NCI-H82 (cell line): ENCODE measurements at places on chromosomes 12 and 14.
A peak's percentile ranks its signal among the peaks of the same experiment; 100 is the strongest.

DNA sequence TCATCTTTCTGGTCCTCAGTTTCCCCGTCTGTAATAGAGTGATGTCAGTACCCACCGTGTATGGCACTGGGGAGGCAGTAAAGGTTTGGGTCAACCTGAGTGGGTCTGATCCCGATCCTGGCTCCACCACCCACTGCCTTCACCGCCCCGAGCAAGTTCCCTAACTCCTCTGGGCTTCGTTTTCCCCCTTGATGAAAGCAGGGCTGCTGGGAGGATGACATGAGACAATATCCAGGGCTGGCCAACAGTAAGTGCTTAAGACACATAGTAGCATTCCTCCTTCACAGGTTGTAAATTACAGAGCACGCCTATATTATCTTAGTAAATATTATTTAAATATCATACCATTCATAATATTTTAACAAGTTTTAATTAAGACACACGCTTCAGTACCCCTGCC, 595 bp downstream of the PLEK2 start:
- DNase-seq: no peak

- DNase-seq: peak; percentile 61
Measured at GRCh38 chr12:8697120-8697475, 693 bp upstream of the RIMKLB start.

DNA sequence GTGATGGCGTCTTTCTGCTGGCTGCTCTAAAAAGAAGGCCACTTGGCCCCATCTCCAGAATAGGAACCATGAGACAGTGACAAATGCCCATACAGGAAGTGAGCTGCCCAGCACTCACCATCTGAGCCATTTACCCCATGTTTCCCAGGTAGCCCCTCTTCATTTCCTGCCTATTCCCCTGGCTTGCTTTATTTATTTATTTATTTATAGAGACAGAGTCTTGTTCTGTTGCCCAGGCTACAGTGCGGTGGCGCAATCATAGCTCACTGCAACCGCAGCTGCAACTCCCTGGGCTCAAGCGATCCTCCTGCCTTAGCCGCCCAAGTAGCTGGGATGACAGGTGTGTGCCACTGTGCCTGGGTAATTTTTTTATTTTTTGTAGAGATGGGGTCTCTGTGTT, 71.2 kb downstream of the RIN3 start:
- DNase-seq: no peak

DNA sequence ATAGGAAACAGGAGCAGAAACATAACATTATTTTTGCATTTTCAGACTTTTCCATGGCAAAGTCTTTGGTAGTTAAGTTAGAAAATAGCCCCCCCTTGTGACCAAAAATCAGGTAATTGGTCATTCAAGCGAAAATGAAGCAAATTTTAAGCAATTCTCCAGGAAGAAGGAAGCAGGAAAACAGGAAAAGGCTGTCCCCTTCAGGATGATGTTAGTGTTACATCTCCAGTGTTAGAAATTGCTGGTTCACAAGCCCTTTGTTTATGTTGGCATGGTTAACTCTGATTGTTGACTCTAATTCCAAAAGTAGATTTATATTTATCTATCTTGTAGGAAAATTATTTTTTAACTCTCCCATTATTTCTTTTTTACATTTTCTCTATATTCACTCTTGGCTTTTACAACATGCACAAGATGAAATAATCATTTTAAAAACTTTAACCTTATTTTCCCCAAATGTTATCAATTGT, 18.8 kb upstream of the GAS2L3 start:
- DNase-seq: peak; percentile 82

GRCh38 chr14:20714593-20715250, 26.2 kb downstream of the ANG start:
- no peak for DNase-seq

DNA sequence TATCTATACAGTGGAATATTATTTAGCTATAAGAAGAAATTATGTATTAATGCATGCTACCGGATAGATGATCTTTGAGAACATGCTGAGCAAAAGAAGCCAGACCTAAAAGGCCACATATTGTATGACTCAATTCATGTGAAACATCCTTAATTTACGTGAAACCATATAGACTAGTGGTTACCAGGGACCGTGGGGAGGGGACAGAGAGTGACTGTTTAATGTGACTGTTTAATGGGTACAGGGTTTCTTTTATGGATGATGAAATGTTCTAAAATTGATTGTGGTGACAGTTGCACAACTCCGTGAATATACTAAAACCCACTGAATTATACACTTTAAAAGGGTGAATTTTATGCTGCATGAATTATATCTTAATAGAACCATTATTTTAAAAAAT, 8.5 kb upstream of the BCL7A start:
- no peak for DNase-seq

DNA sequence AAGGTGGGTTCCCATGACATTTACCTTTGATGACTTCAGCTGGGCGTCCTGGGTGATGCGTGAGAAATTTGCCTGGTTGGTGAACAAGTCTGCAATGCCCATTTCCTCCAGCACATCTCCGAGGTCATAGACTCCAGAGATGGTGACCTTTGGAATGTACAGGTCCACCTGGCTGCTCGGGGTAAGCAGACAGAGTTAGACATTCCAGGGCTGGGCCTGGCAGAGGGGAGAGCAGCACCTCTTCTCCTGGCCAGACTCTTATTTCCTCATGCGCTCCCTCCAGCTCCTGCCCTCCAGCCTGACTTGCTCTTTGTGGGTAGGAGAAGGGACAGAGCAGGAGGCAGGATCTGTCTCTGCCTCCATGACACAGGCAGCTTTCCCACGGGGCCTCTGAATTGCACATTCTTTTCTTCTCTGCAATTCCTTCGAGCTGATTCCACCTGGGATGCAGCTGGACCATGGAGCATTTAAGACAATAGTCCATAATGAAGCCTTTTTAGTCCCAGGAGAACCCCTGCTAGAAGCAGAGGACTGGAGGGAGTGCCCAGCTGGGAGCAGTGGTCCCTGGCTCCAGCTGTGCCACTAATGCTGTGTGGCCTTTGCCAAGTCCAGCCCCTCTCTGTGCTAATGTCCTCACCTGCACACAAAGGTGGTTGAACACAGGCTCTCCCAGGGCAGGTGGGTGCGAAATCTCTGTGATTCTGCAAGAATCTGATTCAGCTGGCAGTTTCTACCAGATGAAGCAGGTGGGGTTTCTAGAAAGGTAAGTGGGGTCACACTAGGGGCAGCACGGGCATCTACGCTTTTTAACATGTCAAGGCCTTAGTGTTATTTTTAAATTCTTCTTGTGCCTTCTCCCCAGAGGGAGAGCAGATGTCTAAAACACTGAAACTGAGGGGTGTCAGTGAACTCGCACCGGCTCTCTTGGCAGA, 13.2 kb upstream of the SERPINA10 start:
- DNase-seq: no peak
